ENCODE measurements at places on chromosomes 4 and X.

GRCh38 chrX:144809025-144809424 lies 438.3 kb upstream of the SPANXN1 start:
- no peak for DNase-seq

DNA sequence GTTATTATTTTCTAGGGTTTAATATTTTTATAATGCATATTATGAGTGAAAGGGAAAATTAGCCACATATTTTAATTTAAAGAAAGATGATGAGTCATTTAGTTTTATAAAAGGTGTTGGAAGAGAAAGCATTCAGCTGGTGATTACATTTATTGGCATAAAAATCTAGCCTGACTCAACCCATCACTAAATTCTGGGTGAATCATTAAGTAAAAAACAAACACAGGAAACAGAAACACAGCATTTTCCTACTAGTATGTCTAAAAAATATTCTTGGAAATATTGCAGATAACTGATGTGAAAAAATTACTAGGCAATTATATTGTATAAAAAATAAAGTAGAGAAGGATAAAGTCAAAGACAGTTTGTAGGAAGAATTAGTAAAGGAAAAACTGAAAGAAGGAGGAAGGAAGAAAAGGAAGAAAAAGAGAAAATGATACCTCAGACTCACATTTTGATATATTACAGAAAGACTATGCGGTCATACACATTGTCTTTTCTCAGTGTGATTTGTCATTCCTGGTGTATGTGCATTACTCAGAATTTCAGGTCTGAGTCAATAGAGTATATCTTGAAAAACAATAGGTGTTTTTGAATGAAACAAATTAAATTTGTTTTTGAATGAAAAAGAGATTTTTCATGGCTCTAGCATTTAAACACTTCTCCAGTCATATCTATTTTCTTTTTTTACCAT lies 48.0 kb upstream of the SPOCK3 start:
- no peak for DNase-seq

DNA sequence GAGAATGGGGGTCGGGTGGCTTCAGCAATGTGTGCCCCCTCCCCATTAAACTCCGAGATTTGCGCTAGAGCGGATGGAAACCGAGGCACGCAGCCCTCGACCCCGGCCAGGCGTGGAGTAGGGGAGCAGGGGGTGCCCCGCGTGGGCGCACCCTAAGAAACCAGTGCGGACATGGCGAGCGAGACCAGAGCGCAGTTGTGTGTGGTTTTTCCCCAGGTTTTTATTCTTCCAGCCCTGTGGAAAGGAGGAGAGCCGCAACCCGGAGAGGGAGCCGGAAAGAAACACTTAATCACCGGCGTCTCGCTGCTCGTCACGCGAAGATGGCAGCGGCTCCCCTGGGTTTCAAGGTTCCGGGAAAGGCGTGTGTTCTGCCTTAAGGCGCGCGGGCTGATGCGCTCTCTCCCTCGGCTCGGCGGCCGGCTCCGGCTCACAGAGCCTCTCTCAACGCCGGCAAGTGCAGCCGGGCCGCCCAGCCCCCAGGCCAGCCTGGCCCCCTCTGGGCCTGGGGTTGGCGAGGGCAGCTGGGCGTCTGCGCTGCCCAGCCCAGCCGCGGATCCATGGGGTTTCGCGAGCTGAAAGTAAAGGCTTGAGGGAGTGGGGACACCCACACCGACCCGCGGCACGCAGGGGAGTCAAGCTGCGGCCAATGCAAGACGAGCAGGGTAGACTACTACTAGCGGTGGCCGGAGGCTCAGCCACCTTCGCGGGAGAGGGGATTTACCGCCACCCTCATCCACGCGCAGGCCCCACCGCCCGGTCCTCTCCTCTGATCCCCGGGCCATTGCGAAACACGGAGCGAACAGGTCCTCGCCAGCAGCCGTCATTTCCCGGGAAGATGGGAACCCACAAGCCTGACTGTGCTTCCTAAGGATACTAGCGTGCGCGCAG lies 74.0 kb upstream of the BCOR start:
- no peak for DNase-seq

- DNase-seq = peak; percentile 25
These were observed 1.4 kb upstream of the C4orf50 start for GRCh38 chr4:6019316-6020263.

GRCh38 chrX:40468033-40468846 lies 112.5 kb upstream of the ATP6AP2 start:
- DNase-seq = peak; percentile 39

GRCh38 chr4:102064747-102065442 lies 274.4 kb downstream of the BANK1 start:
- DNase-seq = no peak

DNA sequence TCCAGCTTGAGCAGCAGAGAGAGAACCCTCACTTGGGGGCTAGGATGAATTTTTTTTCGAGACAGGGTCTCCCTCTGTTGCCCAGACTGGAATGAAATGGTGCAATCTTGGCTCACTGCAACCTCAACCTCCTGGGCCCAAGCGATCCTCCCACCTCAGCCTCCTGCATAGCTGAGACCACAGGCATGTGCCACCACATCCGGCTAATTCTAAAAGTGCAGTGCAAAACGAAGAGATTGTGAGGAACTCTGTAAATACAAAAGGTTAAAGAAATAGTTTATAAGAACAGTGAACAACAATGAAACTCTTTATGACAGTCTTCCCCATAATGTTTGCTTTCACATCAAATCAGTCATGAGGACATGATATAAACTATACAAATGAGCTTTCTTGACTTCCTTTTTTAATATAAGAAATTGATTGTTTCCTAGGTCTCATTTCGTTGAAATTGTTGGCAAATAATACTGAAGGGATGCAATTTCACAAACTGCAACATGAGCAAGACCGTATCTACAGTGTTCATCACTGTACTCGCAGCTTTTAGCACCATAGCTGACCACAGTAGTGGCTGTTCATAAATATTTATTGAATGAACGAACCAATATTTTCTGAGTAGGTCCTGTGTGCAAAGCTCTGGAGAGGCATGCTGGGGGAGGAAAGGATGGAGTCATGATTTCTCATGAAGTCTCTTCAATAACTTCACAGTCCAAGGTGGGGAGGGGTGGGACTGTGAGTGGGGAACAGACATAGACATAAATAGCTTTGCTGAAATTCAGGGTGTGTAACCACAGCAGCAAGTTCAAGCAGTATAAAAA lies 116.1 kb downstream of the SHROOM3 start:
- DNase-seq = no peak

GRCh38 chr4:52248820-52249219 lies 197.7 kb downstream of the SPATA18 start:
- no peak for DNase-seq

GRCh38 chrX:49001521-49002090 lies 458 bp downstream of the GRIPAP1 start:
- peak; percentile 74 for DNase-seq

DNA sequence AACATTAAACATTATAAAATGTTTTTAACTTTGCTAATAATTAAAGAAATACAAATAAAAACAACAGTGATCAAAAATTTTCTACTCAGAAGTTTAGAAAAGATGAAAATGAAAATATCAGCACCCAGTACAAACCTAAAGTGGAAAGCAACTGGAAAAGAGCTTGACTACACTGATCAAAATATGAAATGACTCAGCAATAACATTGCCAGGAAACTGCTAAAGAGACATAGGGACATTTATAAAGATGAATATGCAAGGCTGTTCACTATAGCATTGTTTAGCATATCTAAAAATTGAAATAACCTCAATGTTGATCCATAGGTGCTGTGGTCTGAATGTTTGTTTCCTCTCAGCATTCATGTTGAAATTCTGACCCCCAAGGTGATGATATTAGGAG lies 88.5 kb upstream of the NOCT start:
- DNase-seq = no peak

- no peak for DNase-seq
These were observed 138.4 kb upstream of the ARX start for GRCh38 chrX:25154168-25154567.

DNA sequence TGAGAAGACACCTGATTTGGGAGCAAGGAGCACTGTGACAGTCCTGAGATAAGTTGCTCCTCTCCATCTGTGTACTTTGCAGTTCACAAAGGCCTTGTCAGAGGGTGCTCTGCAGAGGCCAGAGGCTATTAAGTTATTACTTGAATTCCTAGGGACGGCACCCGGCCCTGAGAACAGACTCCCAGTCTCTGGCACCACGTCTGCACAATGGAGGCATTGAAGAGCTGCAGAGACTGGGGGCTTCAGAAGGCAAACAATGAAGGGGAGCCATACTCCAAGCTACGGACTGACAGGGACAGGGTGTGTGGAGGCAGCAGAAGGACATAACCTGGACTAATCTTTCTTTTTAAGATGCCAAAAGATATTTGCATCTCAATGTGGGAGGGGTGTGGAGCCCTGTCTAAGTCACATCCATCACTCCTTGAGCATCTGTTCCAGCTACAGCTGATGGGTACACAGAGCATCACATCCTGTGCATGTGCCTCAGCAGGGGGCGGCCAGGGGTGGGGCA lies 11.5 kb downstream of the RASGEF1B start:
- DNase-seq = no peak

DNA sequence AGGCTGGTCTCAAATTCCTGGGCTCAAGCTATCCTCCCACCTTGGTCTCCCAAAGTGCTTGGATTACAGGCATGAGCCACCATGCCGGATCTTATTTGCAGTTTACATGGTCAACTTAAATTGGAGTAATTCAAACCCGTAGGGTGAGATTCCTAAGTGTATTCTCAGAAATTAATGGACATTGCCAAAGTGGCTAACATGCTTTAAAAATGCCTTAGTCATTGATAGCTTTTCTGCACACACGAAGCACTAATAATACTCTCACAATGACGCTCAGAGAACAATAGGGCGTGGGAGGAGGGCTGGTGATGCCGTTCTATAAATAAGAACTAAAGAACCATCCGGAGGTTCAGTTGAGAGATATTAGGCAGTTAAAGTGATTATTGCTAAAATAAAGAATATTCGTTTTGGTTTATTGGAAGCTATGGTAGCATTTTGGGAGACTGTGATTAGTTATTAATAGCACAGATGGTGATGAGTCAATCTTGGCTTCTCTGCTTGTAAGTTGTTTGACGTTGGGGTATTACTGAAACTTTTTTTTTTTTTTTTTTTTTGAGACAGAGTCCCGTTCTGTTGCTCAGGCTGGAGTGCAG lies 79.1 kb downstream of the TRAPPC11 start:
- no peak for DNase-seq

DNA sequence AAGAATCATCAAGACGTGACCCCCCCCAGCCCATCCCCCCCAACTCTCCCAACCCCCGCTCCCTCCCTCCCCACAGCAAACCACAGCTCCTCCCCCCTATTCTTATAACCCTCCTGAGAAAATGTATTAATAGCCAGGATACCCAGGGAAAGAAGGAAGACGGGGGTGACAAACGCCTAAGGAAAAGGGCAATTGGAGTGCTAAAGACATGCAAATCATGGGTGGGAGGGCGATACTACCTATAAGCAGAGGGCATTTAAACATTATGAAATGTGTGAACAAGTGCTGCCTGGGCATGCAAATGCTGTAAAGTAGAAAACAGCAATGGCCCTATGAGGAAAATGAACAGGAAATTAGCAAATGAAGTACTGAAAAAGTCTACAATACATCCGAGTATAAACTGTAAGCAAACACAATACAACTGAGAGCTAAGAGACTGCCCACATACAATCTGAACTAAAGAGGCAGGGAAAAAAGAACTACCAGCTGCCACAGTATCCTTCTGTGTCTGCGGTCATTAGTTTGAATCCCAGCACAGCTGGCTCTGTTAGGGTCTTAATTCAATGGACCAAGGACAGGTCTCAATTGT lies 2.4 kb downstream of the CXXC4 start:
- DNase-seq = no peak
